ENCODE measurements at places on chromosomes 11 and 22.

DNA sequence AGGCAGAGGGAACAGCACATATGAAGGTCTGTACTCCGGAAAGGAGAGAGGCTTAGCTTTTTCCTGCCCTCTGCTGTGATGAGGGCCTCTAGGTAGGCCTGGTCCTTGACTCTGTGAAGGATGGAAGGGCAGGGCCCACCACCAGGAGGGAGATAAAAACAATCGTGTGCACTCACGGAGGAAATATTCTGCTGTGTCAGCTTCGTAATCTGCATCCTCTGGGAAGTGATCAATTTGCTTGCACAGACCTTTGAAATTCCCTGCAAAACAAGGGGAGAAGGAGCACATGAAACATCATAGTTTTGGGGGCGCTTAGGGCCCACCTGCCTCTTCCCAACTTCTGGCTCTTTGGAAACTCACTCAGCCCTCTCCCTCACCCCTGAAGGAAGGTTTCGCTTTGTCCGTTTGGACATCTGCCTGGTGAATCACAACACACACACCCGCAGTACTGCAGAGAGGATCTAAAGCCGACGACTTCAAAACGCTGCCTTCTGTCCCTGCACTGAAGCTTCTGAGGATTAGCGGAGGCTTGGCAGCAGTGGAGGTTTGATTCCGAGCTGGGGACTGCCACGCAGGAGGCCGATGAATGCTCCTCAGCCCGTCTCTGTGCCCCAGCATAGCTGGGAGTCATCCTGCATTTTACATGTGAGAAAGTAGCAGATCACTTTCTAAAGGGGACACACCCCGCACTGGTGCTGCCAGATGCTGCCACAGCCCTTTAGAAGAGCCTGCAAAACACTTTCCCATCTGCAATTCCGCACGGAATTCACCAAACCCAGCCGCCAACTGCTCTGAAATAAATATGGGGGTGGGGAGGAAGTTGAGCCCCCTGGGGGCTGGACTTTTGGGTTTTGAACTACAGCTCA lies 58.6 kb upstream of the EIF3D start:
- no peak for DNase-seq

DNA sequence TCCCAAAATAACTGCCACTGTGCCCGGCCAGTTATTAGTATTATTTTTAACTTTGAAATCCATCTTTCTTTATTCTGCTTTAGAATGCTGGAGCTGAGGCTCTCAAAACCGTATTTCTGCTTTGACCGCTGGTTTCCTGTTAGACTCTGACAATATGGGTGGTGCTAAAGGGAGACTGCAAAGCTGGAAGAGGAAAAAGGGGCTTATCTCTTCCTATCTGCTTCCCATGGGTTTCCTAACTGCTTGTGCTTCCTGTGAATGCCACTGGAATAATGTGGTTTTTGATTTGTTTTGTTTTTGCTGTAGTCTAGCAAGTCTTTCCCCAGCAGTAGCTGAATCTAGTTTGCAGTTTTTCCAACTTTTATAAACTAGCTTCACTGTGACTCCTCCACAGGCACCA lies 43.6 kb downstream of the XRRA1 start:
- no peak for DNase-seq

DNA sequence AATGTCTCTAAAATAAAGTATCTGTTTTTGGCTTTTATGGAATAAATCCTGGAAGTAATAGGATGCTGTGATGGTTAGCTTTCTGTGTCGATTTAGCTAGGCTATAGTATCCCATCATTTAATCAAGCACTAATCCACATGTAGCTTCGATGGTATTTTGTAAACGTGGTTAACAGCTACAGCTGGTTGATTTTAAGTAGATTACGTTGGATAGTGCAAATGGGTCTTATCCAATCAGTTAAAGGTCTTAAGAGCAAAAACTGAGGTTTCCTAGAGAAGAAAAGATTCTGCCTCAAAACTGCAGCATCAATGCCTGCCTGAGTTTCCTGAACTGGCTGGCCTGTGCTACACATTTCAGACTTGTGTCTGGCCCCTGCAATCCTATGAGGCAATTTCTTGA lies 314.2 kb upstream of the SORL1-AS1 start:
- no peak for DNase-seq

GRCh38 chr22:31630331-31631329 lies 31.4 kb downstream of the PISD start:
- DNase-seq = no peak

DNA sequence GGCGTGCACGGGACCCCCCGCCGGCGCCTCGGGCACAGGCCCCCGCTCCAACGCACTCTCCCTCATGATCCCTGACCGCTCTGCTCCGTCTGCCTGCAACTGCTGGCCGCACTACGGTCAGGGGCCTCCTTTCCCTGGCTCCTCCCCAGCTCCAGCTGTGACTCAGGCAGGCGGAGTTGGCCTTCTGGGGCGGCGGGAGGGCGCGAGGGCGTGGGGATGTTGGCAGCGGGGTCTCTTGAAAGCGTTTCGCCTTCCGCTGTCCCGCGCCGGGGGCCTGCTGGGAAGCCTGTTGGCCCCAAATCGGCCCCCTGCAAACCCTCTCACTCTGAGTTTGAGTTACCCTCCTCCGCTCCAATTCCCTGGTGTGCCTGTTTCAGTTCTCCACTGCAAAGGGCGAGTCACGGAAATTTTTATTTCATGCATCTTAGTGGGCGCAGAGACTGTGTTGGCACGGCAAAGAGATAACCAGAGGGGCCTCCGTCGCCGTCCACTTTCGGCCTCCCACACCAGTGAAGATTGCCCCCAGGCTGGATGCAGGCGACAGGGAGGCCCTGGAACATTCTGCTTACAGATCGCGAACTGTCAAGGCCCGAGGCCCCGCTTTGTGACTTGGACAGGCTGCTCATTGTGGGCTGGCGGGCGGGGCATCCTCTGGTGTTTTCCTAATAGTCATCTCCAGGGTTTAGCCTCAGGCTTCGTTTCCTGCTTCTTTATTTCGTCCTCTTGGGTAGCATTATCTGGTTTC lies at the start of gene CAVIN3:
Gene CAVIN3, minus strand, starts transcription at position 91 of the 745 bp plus-strand sequence. Its CDS starts 25 bp downstream, at position 66.
- no peak for DNase-seq

- DNase-seq = no peak
Measured at GRCh38 chr11:74683941-74684481, 47.2 kb downstream of the CHRDL2 start.

DNA sequence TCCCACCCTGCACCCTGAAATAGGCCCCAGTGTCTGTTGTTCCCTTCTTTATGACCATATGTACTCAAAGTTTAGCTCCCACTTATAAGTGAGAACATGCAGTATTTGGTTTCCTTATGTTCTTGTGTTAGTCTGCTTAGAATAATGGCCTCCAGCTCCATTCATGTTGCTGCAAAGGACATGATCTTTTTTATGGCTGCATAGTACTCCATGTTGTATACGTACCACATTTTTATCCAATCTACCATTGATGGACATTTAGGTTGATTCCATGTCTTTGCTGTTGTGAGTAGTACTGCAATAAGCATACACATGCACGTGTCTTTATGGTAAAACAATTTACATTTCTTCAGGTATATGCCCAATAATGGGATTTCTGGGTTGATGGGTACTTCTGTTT lies 59.4 kb upstream of the ANGPTL5 start:
- DNase-seq = no peak
